ENCODE measurements at places on chromosomes 2 and 18.
A peak's percentile ranks its signal among the peaks of the same experiment; 100 is the strongest.

DNA sequence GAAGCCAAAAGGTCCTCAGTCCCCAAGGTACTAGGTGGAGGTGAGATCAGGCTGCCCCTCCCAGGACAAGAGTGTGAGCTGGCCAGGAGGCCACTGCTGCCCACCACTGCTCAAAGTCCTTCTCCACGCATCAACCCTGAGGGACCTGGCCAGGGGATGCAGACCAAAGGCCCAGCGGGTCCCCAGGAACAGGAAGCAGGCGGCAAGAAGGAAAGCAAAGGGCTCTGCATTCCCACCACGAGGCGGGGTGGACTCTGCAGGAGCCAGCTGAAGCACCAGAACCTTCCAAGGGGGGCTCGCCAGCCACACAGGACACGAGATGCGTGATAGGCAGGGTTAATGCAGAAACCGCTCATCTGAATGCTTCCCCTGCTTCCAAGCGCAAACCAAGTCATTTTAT, 67.4 kb downstream of the TFCP2L1 start:
- no peak for DNase-seq

GRCh38 chr2:46697830-46698323, 217.7 kb downstream of the MCFD2 start:
- no peak for DNase-seq

- no peak for DNase-seq
Measured at GRCh38 chr18:47737956-47738355, 192.5 kb downstream of the SMAD2 start.

DNA sequence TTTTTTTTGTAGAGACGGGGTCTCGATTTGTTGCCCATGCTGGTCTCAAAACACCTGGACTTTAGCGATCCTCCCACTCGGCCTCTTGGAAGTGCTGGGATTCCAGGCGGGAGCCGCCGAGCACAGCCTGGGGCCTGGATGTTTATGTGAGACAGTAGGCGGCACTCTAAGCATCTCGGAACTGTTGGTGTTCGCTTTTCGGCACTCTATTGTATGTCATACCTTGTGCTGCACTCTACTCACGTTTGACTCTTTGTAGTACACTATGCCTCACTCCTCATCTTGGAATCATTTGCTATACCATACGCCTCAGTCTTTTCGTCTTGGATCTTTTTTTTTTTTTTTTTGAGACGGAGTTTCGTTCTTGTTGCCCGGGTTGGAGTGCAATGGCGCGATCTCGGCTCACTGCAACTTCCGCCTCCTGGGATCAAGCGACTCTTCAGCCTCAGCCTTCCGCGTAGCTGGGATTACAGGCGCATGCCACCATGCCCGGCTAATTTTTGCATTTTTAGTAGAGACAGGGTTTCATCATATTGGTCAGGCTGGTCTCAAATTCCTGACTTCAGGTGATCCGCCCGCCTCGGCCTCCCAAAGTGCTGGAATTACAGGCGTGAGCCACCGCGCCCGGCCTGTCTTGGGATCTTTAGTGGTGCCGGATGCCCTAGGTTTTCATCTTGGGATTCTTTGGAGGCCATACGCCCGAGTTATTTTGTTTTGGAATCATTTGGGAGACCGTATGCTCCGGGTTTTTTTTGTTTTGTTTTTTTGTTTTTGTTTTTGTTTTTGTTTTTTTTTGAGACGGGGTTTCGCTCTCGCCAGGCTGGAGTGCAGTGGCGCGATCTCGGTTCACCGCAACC, 24.2 kb upstream of the ZDBF2 start:
- no peak for DNase-seq

- no peak for DNase-seq
Measured at GRCh38 chr18:3425446-3425845, 24.5 kb upstream of the TGIF1 start.

DNA sequence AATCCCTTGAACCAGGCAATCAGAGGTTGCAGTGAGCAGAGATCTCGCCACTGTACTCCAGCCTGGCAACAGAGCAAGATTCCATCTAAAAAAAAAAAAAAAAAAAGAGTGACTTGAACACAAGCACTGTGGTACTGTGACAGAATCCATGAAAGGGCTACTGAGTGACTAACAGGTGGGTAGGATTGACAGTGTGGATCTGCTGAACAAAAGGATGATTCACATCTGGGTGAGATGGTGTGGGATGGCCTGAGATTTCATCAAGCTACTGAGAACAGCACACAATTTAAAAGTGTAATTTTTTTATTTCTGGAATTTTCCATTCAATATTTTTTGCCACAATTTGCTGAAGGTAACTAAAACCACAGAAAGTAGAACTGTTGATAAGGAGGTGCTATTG, 13.3 kb upstream of the SP3 start:
- no peak for DNase-seq

GRCh38 chr2:185668710-185669109, 69.9 kb upstream of the FSIP2 start:
- DNase-seq: no peak

DNA sequence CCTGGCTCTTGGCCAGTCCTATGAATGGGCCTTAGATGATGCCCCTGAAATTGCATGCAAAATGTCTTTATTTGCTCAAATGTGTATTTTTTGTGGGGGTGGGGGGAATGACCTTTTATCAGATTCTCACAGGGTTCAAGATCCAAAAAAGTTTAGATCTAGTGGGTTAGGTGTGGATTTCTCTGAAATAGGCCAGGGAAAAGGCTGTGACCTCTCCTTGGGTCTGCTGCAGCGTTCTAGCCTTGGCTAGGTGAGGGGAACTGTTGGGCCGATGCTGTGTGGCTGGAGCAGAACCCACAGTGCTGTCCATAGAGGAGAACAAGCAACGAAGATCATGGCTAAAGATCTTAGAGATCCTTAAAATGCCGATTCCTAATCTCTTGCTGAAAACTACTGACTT, 130.4 kb upstream of the IL1R2 start:
- DNase-seq: no peak

GRCh38 chr18:34315591-34316352, 91.1 kb upstream of the NOL4 start:
- no peak for DNase-seq

DNA sequence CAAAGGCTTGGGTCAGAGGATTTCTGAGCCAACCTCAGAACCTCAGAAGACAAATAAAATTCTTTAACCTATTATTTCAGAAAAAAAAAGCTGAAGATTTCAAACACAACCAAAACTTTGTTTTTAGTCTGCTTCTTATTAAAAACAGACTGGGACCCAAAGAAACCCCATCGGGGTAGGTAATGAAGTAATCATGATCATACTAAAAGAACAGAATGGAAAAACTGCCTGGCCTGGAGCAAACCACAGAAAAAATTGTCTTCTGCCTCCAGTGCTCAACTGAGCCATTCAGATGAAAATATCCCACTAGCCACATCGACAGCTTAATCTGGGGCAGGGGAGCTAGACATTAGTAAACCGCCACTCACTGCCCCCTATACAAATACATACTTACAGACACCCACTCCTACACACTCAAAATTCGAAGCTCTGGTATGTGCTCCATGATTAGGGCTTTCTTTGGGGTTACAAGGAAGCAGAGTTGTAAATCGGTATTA, 76.5 kb downstream of the SDC1 start:
- DNase-seq: no peak

- no peak for DNase-seq
Measured at GRCh38 chr2:239037559-239037910, 189.7 kb downstream of the TWIST2 start.

DNA sequence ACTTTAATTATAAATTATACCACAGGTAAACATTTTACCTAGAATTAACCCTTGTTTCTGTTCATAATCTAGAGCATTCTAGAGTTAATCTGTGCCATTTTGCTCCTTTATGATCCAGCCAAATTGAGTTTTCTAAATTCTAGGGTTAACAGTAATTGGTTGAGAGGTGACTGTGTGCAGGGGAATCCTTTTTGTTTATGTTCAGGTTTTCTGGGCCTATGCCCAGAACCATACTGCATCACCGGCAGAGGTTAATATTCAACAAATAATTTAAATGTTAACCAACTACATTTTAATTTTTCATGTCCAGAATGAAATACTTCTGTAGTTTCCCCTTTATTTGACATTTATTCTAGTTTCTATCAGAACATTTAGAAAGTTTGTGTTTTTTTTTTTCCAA, 32.3 kb downstream of the CARF start:
- no peak for DNase-seq

DNA sequence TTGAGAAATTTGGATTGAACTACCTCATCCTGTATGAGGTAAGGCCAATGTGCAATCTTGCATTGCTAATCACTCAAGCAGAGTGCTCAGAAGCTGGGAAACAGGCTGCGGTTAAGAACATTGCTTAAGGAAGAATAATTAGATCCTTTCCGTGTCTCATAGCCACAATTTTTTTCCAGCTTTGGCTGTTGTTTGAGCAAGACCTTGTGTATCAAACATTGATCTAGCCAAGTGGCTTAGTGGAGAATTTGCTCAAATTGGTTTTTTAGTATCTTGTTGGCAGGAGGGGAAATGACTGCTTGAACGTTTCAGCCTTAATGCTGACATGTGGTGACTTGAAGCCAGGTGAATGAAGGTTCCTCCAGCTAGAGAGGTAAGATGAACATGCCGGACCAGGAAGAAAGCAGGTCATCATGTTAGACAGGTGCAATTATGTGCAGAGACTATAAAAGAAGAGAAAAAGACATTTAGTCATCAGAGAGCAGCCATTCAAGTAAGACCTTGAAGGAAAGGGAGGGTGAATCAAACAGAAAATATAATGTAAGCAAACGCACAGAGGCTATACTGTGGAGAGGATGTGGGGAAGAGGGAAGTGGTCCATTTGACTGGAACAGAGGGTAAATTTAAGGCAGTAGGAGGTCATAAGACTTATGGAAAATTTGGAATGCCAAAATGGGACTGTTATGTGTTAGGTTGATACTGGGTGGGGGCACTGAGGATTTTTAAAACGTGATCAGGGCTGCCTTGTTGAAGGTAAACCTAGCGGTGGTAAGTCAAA, 98.9 kb upstream of the CYP1B1 start:
- no peak for DNase-seq

DNA sequence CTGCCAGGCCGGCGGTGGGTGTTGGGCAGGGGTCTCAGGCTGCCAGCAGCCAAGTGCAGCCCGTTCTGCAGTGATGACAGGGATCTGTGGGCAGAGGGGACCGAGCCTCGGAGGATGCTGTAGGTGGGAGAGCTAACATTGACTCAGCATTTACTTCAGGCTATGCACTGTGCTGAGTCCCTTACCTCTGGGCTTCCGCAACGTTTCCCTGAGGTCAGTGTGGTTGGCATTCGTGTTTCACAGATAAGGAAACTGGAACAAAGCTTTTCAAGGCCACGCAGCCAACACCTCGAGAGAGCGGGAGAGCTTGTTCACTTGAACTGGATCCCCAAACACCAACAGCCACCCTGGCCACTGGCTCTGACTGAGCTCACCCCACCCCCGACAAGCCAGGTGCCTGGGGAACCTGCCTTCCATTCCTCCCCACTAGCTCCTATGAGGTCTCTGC, 839 bp upstream of the GPR148 start:
- DNase-seq: no peak

DNA sequence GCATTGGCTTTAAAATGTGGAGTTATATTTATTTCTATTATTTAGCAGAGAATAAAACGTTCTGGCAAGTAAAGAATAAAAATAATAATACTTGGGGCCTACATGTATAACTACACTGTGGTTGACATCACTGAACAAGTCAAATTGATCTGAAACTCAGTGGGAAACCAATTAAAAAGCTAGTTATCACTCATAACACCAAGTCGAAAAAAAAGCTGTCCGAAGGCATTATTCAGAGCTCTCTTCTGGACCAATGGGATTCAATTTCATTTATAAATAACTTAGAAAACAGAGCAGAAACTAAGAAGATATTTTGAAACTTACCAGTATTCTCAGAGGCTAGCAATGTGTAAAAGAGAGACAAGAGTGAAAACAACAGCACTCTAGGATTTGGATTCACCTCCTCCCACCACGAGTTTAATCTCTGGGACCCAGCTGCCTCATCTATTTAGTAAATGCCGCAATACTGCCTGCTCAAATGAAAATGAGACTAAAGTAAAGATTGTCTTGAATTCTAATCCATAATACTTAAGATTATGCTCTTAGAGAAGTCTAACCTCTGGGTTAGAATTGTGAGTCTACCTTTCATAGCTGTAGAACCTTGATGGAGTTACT, 128.4 kb downstream of the NBAS start:
- DNase-seq: no peak

GRCh38 chr2:127125821-127126220, 18.9 kb upstream of the BIN1 start:
- DNase-seq: peak; percentile 54

- no peak for DNase-seq
Measured at GRCh38 chr2:6948677-6949351, 31.6 kb downstream of the RNF144A start.

GRCh38 chr2:97068074-97068473, 26.6 kb downstream of the FAHD2B start:
- DNase-seq: no peak

GRCh38 chr2:158025255-158025996, 76.2 kb upstream of the UPP2 start:
- DNase-seq: no peak

DNA sequence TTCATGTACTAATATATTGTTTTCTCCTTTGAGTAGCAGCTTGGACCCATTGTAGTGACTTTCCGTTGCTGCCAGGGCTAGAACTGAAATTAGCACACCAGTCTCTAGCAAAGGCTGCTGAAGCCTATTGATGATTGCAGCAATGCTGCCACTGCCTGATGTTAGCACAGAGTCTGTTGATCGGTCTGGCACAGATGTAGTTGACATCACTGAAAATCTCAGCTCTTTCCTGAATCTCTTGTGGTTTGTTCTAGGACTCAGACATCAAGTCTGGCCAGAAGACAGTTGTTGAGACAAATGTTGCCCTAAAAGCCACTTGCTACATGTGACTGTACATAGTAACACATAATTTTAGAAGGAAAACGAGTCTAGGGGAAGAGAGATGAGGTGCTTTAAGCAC, 47.2 kb downstream of the VAPA start:
- no peak for DNase-seq

DNA sequence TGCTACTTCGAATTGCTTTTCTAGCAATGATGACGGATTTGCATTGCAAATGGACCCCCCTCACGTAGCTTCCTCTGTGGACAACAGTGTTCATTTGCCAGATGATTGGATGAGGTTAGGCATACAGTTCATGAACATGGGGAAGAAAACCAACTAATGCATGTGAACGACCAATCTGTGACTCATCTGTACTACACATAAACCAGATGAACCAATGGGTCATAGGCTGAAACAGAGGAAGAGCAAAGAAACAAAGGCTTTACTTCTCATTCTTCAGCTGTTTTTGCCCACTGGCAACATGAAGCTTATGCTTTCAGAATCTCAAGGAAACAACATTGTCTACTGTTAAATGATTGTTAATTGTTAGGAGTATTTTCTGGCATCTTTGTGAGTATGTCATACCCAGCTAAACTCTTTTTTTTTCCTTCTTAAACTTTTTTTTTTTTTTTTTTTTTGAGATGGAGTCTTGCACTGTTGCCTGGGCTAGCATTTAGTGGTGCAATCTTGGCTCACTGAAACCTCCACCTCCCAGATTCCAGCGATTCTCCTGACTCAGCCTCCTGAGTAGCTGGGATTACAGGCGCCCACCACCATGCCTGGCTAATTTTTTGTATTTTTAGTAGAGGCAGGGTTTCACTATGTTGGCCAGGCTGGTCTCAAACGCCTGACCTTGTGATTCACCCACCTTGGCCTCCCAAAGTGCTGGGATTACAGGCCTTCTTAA, 35.5 kb downstream of the EFEMP1 start:
- DNase-seq: no peak

Measured in spinal cord (tissue), 10 donors.